RPMI7951 (cell line): ENCODE measurements at places on chromosomes 6 and 20. TPM values are rescaled to one million over a fixed set of nuclear protein-coding genes. Genes with fewer than 3 reads are reported as not detected.

SMLR1 gene
- not detected in 2 replicates for total RNA-seq

RAMACL gene
- 0.24 and 0.29 TPM in 2 replicates for total RNA-seq

RGS17 gene
- total RNA-seq, result 3.2 and 4.4 TPM in 2 replicates

MYLIP gene
- 8.3 and 10.0 TPM in 2 replicates for total RNA-seq

TRIM38 gene
- 7.7 and 9.1 TPM in 2 replicates for total RNA-seq

HCRTR2 gene
- total RNA-seq, result 0.20 and 0.24 TPM in 2 replicates

LY86 gene
- not detected in 2 replicates for total RNA-seq
